ENCODE measurements at places on chromosomes 6 and 20.
A peak's percentile ranks its signal among the peaks of the same experiment; 100 is the strongest.

- no peaks in the 10 kb centered on the region for H3K36me3 ChIP-seq
- H3K4me1 ChIP-seq = peaks cover 22% of the 10 kb centered on the region
- peak; percentile 32 for DNase-seq
Observed at GRCh38 chr20:39960522-39961428, 728.3 kb downstream of the MAFB start.

- no peaks in the 10 kb centered on the region for H3K27me3 ChIP-seq
- peaks cover 6% of the 10 kb centered on the region for H3K4me1 ChIP-seq
- no peak overlapping the region for H3K4me3 ChIP-seq
- no peak overlapping the region for H3K27ac ChIP-seq
- H3K36me3 ChIP-seq = no peaks in the 10 kb centered on the region
Observed at GRCh38 chr6:147548921-147549475, 40.5 kb downstream of the SAMD5 start.

DNA sequence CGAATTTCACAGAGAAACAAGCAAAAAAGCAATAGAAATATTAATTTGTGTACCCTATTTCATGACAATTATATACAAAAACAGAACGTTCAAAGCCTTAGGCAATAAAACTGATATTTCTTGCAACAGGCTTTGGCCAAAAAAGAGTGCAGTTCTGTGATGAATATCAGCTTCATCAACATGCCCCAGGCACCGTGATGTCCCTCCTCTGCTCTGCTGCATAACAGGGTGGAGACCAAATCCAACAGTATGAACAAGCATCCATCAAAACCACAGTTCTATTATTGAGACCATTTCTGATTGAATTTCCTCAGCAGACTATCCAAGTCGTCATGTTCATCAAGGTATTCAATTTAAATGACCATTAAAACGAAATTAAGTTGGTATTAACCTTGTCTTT lies 722.6 kb upstream of the NRSN1 start:
- H3K27me3 ChIP-seq = no peaks in the 10 kb centered on the region
- H3K36me3 ChIP-seq = no peaks in the 10 kb centered on the region
- no peak for DNase-seq
- H3K27ac ChIP-seq = no peak overlapping the region
- peaks cover 4% of the 10 kb centered on the region for H3K4me1 ChIP-seq

DNA sequence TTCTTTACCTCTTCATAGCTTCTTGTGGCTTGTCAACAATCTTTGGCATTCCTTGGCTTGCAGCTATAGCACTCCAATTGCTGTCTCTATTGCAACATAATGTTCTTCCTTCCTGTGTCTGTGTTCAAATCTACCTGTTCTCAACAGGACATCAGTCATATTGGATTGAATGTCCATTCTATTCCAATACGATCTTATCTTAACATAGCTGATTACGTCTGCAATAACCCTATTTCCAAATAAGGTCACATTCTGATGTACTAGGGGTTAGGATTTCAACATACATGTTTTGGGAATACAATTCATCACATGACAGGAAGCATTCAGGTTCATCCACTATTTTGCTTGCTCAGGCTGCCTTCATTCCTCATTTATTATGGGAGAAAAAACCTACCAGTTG lies 684.4 kb upstream of the CITED2 start:
- peaks cover 14% of the 10 kb centered on the region for H3K4me1 ChIP-seq
- H3K27ac ChIP-seq = no peak overlapping the region
- no peak for DNase-seq

Data from WTC11 (cell line).